ENCODE measurements at places on chromosomes 12 and 14.

GRCh38 chr14:22096514-22096895 lies 422.9 kb upstream of the OR4E1 start:
- no peak for DNase-seq

DNA sequence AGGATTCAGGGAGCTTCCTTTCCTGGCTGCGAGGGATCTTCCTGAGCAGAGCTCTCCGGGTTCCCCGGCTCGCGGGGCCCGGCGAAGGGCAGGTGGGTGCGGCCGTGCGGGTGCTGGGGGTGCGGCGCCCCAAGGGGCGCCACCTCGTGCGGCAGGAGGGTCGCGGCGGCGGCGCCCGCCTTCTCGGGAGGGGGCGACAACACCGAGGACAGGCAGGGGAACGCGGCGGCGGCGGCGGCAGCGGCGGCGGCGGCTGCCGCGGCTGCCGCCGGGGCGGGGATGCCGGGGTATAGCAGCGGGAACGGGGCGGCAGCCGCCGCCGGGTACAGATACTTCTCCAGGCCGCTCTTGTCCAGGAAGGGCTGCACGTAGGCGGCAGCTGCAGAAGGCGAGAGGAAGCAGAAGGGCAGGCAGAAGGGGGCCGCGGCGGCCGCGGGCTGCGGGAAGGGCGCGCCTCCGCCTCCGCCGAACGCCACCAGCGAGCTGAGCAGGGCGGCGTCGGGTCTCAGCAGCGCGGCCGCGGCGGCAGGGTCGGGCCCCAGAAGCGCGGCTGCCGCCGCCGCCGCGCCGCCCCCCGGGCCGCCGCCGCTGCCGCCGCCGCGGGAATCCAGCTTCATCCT lies 2.7 kb downstream of the BHLHE41 start:
- DNase-seq, result peak; percentile 22

DNA sequence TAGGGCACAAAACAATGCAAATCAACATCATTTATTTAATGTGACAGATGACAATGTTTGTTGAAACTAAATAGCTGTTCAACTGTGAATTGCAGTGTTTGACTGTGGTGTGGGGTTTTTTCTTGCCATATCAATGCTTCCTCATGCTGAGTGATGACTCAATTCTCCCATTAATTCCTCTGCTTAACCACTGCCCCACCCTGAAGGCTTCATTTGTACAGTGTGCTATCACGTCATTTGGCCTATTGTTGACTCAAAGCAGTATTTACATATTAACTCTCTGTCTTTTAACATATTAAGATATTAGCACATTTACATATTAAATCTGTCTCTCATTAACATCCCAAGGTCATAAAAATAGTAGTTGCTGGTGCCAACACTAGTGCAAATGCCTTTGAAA lies 164.8 kb upstream of the NRXN3 start:
- DNase-seq, result no peak

DNA sequence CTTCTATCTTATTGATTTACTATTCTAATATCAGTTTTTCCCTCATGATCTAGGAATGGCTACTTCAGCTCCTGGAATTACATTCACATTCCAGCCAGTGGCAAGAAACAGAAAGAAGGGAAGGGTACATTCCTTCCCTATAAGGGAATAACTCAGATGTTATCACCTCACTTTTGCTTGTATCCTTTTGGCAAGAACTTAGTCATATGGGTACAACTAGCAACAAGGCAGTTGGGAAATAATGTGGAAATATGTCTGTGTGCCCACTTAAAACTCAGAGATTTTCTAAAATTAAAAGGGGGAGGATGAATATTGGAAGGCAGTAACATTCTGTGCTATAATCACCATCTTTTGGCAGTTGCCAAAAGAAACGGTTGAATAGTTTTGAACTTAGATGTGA lies 85.6 kb downstream of the MSRB3 start:
- no peak for DNase-seq

- DNase-seq, result no peak
These were observed 204.8 kb downstream of the ITPR2 start for GRCh38 chr12:26628234-26628633.

DNA sequence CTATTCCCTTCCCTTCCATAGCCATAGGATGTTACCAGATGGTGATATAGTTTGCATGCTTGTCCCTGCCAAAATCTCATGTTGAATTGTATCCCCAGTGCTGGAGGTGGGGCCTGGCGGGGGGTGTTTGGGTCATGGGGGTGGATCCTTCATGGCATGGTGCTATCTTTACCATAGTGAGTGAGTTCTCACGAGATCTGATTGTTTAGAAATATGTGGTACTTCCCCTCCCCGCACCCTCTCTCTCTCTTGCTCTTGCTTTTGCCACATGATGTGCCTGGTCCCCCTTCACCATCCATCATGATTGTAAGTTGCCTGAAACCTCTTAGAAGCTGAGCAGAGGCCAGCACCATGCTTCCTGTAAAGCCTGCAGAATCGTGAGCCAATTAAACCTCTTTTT lies 181.3 kb downstream of the CAND1 start:
- no peak for DNase-seq

GRCh38 chr12:92629349-92630065 lies 73.3 kb upstream of the PLEKHG7 start:
- DNase-seq, result no peak

GRCh38 chr14:90556012-90556477 lies 159.2 kb downstream of the CALM1 start:
- DNase-seq, result no peak

DNA sequence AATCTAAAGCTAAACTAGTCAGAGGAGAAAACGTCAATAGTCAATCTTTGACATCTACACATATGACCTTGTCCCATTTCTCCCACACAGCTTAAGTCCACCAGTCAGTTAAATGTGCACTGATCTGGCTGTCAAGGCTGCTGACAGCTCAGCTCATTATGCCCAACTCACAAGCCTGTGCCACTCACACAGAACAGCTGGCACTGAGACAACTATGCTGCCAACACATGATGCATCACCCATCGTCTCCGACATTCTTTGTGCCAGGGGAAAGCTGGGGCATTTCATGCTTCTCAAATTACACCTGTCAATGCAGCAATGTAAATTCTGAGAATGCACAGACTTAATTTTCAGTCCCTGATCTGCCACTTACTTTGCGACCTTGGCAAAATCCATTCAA lies 25.3 kb downstream of the GNS start:
- no peak for DNase-seq

DNA sequence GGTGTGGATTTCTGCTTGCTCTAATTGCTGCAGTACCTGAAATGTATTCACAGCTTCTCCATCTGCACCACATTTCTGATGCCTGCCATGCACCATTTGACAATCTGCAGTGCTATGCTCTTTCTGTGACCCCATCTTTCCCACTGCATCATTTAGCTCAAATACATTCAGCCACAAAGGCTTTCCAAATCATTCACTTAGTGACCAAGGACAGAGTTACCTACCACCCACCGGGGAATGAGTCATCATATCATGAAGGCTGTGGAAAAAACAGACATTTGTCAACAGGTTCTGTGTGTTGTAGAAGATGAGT lies 465.5 kb upstream of the ATP2B1 start:
- no peak for DNase-seq

DNA sequence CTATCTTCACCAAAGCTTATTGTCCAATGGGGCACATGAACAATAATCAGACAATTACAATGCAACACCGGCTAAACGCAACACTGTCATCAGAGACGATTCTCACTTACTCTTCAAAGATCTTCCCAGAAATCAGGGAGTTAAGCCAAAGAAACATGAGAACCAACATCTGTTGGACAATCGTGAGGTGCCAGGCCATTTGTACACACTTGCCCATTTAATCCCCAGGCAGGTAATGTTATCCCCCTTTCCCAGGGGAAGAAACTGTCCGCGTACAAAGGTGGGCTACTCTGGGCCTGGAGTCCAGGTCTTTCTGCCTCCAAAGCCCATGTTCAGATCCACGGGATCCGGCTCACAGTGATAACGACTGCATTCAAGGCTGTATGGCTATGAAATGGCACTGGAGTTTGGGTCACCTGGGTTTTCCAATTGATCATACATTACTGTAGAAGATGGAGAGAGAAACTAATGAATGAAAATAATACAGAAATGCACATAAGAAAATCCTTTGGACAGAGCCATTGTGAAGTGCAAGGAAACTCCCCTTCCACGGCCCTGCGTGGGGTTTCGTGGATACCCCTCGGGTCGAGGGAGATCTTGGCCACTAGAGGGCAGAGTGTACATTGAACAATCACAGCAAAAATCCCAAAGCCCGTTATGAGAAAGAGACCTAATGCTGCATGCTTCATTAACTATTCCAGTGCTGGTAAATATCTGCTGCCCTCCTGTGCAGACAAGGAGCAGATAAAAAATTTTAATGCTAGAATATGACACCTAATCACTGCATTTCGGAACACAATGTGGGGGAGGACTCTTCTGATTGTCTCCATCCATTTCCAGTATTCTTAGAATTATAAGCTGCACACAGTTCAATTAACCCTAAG lies 111.4 kb downstream of the EGLN3 start:
- DNase-seq, result no peak

DNA sequence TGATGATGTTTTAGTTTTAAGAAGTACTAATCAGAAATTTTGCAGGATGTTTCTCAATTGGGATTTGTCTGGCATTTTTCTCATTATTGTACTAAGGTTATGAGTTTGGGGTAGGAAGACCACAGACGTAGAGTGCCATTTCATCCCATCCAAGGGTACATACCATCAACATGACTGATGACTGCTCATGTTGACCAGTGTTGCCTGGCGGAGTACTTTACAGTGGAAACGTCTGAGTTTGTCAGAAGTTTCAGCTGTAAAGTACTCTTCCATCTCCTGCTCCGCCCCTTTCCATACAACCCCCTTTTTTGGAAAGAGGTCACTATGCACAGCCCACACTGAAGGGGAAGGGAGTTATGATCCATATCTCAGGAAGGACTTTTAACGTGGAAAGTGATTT lies 74.2 kb downstream of the RCOR1 start:
- no peak for DNase-seq

GRCh38 chr12:121536054-121536898 lies 44.5 kb downstream of the KDM2B start:
- peak; percentile 73 for DNase-seq

GRCh38 chr12:99611117-99611516 lies 36.4 kb upstream of the GARIN6 start:
- no peak for DNase-seq

GRCh38 chr12:64236549-64236948 lies 14.5 kb upstream of the KICS2 start:
- DNase-seq, result no peak

GRCh38 chr14:69260861-69261564 lies 1.1 kb downstream of the GALNT16 start:
- peak; percentile 33 for DNase-seq

DNA sequence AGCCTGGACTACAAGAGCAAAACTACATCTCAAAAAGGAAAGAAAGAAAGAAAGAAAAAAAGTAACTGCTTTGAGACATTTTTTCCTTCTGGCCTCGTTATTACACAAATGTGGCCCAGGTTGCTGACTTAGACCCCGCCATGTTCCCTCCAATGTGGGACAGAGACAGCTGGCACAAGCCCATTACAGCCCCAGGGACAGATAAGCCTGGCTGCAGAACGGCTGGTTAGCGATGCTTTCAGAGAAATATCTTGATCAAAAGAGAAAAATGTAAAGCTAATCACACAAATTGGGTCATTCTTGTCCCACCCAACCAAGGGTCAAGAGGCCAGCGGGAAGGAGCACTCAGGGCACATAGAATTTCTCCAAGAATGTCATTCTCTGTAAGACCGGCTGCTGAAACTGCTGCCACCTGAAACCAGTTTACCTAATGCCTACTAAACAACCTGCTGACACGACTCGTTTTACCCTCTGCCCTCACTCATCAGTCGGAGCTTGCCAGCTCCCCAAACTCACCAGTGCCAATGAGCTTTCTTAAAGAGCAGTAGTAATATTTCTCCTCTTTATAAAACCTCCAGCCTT lies 63.1 kb downstream of the TNFAIP2 start:
- DNase-seq, result no peak

DNA sequence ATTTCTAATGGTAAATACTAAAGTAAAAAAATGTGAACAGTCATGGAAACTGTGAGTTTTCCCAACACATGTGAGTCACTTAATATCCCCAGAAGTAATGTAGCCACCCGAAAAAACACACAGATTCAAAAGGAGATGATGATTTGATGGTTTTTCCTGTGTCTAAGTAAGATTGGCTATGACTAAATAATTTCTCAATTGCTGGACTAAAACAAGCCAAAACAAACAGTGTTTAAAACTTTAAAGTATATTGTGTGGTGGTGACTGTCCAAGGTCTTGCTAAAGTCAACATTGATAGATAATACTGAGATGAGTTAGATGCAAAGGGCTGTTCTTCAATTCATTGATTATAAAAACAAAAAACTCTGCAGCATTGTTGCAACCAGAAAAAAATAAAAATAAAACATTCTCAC lies 89.6 kb upstream of the SOX5 start:
- no peak for DNase-seq

DNA sequence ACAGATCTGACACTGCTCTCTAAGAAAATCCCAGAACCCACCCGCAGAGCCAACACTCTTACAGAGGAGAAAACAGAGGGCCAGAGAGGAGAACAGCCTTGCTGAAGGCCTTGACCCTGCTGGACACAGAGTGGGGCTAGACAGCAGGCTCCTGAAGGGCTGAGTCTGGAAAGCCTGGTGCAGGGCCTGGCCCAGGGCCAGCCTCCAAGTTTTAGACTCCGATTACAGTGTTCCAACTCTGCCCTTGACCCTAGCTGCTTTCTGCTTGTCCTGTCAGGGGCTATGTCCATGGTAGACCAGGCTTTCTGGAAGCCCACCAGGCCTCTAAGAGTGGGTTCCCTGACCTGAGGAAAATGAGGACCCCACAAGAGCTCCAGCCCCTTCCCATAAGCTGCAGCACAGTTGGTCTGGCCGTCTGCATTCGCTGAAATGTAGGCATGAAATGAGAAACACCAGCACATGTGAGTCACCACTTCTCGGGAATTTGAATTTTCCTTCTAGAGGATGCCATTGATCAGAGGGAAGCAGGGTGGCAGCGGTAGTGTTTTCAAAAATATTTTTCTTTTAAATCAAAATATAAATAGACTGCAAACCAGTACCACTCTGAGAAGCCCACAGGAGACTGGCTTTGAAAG lies 154.4 kb downstream of the CALM1 start:
- no peak for DNase-seq

DNA sequence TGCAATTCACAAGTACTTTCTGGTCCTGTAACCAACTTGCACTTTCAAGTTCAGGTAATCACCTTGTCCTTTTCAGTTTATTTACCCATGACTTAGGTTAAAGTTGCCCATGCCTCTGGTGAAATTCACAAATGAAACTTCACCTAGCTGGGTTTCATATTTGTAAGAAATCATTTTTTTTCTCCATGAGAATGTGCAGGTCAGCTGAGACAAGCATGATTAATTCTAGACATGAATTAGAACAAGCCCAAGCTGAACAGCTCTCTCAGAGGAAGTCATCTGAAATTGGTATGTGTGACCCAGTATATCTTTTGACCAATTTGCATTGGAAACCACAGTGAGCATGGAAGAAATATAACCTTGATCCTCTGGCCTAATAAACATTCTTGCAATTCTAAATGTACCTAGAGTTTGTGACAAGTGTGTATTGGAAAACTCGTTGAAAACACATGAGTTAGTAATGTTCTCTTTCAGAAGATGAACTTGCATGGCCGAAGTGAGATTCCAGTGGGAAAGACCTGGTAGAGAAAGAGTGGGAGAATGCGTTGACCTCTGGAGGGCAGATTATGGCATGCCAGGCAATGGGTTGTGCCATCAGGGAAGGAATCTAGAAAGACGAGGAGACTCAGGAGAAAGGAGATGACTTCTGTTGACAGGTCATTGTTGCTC lies 486.5 kb downstream of the ZFP36L1 start:
- no peak for DNase-seq

Measured in T-cell (primary cell).